Right atrium auricular region (tissue), 2 donors: ENCODE measurements at places on chromosomes 3 and 15. TPM values are rescaled to one million over a fixed set of nuclear protein-coding genes. Genes with fewer than 3 reads are reported as not detected.

DNAJB8 gene
- not detected for total RNA-seq

CHRNA7 gene
- 1.1 TPM for total RNA-seq

ATP10A gene
- 6.0 TPM for total RNA-seq

HTR3E gene
- total RNA-seq, result not detected

CKMT1A gene
- total RNA-seq, result 1.9 TPM

PLA2G4D gene
- total RNA-seq, result not detected

HCLS1 gene
- total RNA-seq, result 9.6 TPM

SLC35G2 gene
- 6.0 TPM for total RNA-seq

AADAC gene
- 0.70 TPM for total RNA-seq

ZSCAN2 gene
- total RNA-seq, result 5.6 TPM

IGSF10 gene
- total RNA-seq, result 5.2 TPM

SI gene
- total RNA-seq, result not detected

GPR149 gene
- total RNA-seq, result not detected

ANKRD34C gene
- total RNA-seq, result 0.20 TPM

OSTN gene
- not detected for total RNA-seq

- peak; percentile 77 for DNase-seq
Measured at GRCh38 chr15:84658080-84658787, at the start of gene NMB. Gene NMB (minus strand): TSS chr15:84658199. CDS start chr15:84658152, 47 bp downstream.

GRCh38 chr3:194282436-194283122, 68.5 kb downstream of the CPN2 start:
- peak; percentile 54 for DNase-seq

DNA sequence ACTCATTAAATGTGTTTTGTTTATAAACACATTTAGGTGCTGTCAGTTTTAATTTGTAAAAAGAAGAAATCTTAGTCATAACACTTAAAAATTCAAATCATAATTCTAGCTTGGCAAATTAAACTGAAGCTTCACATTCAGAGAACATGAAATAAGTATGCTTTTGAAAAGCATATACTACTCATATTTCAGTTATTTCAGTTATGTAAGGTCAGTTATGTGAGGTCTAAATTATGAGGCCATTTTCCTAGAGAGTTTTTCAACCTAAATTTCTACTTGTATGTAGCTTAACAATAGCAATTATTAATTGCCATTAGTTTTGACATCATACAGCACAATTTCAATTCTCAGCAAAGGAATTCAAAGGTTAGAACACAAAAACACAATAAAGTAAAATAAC, 465.0 kb downstream of the PLOD2 start:
- DNase-seq, result no peak

DNA sequence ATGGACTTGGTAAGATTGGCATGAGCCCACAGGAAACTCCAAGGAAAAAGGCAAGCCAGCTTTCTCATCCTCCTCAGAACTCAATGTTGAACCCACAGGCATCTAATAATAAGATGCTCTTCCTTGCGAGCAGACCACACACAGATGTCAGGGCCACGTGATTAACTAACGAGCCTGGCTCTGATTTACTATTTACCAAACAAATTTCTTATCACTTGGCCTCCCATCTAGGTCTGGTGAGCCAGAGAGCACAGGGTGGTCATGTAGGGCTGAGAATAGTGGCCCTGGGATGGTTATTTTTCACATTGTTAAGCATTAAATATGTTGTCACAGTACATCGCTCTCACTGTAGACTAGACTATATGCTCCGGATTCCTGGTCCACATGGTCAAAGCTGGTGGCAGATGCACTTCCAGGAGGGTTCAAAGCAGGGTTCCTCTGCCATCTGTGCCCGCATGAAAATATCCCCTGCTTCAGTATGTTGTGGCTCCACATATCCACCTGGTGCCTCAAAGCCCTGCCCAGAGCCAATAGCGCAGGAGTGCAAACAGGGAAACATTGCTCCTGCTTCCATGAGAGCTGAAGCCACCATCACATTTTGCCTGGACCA, 472.5 kb upstream of the WNT5A start:
- no peak for DNase-seq

DNA sequence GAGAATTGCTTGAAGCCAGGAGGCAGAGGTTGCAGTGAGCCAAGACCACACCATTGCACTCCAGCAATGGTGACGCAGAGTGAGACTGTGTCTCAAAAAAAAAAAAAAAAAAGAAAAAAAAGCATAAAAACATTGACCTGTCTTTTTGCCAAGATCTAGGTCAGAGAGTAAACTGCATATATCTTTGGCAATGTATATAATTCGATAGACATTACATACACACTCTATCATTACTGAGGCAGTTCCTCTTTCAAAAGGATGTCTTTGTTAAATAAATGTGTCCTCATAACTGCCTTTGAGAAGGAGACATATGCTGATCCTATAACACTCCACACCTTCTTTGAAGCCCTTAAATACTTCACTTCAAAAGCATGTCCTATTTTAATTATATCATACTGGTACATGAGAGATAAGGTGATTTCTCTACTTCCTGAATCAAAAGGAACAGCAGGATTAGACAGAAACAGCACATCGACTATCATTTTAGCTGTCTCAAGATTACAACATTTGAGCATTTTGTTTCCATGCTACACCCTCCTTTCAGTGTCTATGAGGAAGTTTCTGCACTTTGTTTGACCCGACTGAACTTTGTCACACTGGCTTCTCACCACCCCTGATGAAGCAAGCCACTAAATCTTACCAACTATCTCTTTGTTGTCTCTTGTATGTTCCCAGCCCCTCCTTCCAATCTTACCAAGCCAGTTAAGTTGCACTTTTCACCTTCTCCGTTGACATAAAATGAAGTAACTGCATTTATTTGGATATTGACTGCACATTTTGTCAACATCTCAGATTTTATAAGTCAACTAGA, 335.8 kb downstream of the MECOM start:
- DNase-seq, result no peak

GRCh38 chr3:128984596-128984995, 9.3 kb downstream of the CFAP92 start:
- no peak for DNase-seq

- DNase-seq, result no peak
Measured at GRCh38 chr3:101518421-101518871, 5.4 kb upstream of the SENP7 start.

- no peak for DNase-seq
Measured at GRCh38 chr15:61742591-61742990, 317.7 kb downstream of the VPS13C start.

GRCh38 chr15:86317384-86317740, 237.7 kb downstream of the AGBL1 start:
- DNase-seq, result no peak

- no peak for DNase-seq
Measured at GRCh38 chr3:14289590-14290461, 111.2 kb downstream of the LSM3 start.

DNA sequence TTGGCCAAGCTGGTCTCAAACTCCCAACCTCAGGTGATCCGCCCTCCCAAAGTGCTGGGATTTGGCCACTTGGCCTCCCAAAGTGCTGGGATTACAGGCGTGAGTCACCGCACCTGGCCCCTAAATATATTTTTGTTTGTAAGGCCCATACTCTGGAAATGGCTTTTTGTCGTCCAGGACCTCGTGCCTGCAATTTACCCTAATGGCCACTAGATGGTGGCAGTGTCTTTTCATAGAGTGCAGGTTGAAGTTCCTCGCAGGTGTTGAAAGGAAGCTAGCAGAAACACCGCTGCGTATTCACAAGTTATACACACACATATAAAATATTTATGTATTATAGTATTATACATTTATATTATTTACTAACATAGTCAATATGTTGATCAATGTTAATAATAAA, 97.2 kb downstream of the LRTM1 start:
- DNase-seq, result no peak

DNA sequence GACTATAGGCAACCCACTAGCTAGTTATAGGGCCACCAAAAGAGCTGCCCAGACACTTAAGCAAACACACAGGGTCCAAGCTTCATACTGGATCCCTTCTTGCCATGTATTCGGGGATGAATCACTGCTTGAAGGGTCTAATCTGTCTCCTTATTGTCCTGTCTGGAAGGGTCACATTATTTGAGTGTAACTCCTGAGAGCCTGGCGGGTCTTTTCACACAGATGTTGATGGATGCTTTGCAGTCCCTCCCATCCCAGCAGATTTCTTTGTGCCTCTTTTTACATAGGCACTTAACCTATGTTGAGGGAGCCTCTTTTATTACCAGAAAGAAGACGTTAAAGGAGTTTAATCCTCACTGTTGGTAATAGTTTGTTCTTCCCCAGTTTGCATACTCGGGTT, 56.6 kb downstream of the BBX start:
- DNase-seq, result no peak

GRCh38 chr3:128033102-128033501, 19.1 kb upstream of the SEC61A1 start:
- no peak for DNase-seq

DNA sequence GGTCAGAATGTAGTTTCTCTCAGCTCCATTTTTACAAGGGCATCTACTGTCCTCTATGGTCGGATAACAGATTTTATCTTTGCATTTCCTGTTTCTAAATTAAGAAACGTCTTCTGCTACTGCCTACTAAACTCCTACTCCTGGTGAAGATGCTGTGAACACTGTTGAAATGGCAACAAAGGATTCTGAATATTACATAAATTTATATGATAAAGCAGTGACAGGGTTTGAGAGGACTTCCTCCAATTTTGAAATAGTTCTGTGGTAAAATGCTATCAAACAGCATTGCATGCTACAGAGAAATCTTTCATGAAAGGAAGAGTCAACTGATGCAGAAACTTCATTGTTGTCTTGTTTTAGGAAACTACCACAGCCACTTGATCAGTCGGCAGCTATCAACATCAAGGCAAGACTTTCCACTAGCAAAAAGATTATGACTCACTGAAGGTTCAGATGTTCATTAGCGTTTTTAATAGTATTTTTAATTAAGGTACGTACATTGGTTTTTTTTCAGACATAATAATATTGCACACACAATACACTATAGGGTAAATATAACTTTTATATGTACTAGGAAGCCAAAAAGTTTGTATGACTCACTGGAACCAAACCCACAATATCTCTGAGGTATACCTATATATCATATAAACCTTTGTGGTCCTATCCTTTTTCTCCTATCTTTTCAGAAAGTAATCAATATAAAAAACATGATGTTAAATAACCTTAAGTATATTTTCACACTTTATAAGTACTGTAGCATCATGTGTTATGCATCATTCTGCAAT, 156.1 kb downstream of the STAG1 start:
- DNase-seq, result no peak

- no peak for DNase-seq
Measured at GRCh38 chr15:73959012-73959581, 32.8 kb downstream of the LOXL1 start.

DNA sequence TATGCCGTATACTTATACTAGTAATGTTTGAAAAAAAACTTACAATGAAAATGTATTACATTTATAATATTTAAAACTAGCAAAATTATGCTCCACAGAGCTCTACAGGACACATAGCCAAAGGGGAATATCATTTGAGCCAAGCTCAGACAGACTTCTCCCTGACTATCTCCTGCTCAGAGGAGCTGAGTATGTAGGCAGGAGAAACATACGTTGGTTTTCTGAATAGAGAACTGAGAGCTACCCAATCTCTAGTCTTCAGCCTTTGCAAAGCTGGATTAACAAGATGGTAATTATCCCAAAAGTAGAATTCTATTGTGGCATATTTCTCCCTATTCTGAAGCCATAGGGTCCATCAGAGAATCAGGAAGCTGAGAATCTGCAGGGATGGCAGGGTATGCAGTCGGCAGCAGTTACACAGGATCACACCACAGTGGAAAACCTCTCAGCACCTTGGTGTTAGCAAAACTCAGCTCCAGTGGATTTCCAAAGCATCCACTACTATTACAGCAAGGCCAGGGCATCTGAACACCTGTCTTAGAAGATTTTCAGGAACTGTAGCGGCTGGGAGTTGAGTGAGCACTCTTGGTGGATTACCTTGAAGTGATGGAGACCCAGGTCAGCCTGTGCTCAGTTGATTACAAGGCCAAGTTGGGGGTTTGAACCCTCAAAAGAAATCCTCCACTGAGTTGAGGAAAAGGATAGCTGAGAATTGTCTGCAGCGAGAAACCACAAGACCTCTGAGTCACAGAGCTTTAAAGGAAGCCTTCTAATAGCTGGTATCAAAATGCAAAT, 30.1 kb downstream of the GPR15 start:
- DNase-seq, result no peak

DNA sequence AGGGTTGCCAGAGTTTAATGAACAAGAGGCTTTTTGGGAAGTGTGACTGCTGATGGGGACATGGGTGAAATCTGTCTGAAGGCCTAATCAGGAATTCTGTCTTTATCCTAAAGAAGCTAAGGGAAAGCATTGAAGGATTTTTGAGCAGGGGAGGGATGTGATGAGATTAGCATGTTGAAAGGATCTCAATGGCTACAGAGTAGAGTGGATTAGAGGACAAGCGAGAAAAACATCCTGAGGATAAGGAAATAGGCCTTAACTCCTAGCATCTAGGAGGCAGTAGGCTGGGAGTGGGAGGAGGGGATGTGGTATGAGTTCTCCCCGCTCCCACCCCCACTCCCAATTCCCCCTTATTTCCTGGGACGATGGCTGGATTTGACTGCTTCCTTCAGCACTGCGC, 35.1 kb upstream of the SNTN start:
- DNase-seq, result no peak

GRCh38 chr15:38174691-38175090, 77.9 kb upstream of the SPRED1 start:
- DNase-seq, result no peak

DNA sequence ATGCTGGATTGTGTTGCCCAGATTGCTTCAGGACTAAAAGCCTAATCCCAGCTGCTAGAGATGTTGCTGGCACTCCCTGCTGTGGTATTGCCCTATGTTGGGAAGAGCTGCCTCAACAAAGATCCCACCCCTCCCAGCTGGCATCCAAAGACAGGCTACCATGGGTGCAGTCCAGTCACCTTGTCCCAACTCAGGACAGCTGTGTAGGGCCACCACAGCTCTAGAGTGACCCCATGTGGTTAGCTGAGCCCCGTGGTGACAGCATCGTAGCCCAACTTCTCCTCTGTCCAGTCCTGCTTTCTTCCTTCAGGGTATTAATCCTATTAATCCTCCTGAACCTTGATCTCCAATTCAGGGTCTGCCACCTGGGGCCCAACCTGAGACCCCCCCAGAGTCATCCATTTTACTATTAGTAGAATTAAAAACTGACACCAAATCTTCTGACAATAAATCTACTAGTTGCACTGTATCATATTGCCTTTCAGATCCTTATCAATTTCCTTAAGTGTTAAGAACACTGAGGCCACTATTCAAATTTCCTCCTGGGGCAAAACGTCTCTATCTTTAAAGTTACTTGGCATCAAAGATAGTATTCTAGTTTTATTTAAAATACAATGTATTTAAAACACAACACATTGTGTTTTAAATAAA, 83.5 kb downstream of the AQP9 start:
- no peak for DNase-seq

DNA sequence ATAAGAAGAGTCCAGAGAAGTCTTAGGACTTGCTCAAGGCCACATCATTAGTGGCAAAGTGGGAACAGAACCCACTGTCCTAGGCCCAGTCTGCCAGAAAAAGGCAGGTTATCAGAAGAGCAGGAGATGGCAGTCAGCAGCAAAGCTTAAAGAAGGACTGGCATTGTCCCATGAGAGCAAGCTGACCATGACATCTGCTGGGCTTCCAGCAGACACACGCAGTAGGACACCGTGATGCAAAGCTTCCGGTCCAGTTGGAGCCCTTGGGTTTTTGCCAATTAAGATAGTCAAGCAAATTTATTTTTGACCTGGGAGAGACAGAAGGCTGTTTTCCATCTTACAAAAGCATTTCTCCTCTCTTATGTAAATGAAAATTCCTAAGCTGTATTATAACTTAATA, 42.1 kb downstream of the ZBTB38 start:
- peak; percentile 72 for DNase-seq

- no peak for DNase-seq
Measured at GRCh38 chr15:73069109-73069508, 16.8 kb downstream of the NEO1 start.

GRCh38 chr3:39843440-39843839, 34.0 kb downstream of the MYRIP start:
- no peak for DNase-seq
